NCI-H1417 (cell line): ENCODE measurements at places on chromosomes 11 and 22.

DNA sequence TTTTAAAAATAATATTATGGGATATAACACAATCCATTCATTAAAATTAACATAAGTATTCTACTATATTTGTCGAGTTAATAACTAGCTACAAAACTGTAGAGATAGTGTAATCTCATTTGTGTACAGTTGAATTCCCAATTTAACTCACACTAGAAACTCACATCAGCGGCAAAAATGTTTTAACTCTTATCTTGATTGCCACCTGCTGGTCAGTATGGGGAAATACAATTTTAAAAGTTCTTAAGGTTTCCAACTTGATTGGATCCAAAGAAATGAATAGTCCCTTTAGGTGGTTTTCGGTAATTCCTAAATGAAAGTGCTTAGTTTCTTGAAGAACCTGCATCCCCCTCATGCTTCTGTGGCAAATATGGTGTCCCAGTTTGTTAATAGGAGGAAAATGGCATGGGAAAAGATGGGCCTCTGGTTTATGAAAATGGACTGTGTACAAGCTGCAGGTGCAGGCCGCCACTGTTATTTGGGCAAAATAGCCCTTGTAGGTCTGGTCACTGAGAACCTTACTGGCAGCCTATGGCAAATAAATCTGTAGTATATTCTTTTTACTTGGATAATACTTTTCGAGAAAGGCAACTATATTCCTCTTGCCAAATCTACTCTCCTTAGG lies 33.7 kb upstream of the SLC17A6 start:
- peak; percentile 15 for DNase-seq

DNA sequence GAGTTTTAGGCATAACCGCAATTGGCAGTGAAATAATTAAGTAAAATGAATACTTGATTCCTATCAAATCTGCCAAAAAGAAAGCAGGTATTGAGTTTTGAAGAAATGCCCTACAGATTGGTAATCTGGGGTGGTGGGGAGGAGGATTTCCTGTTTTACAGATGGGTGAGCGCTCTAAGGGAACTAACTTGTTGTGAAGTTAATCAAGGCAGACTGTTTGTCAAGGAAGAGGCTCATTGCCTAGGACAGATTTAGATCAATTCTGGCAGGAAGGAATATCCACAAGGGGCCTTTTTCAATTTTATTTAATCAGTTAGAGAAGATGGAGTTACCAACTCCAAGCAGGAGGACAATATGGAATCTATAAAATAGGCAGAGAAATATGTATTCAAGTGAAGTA lies 271.5 kb upstream of the CCDC90B start:
- DNase-seq = no peak

DNA sequence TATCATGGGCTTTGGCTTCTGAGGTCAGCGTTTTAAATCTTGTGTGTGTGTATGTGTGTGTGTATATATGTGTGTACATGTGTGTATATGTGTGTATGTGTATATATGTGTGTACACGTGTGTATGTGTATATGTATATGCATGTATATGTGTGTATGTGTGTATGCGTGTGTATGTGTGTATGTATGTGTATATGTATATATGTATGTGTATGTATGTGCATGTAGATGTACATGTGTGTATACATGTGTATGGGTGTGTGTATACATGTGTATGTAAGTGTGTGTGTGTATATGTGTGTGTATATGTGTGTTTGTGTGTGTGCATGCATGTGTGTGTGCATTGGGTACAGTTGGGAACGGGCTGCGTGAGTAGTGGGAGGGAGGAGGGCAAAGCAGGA lies 123.0 kb downstream of the ST3GAL4 start:
- DNase-seq = no peak

DNA sequence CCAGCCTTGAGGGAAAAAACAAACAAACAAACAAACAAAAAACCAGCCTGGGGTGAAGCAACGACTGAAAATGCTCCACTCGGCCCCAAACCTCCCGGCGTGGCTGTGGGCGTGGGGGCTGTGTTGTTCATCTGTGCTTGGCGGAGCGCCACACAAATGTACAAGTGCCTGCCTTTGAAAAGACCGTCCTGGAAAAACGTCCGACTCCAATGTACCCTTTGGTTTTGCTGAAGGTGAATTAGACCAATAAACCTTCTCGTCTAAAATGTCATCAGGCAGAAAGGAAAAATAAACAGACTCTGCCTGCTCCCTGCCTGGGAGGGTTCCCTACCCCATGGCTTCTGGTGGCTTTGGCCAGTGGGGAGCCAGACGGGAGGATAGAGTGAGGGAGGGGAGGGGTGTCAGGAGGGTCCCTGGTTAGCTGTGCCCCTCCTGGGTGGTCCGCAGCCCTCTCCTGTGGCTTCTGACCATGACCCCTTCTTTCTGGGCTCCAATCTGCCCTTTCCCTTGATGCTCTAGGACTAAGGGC lies 93.9 kb downstream of the TRMU start:
- no peak for DNase-seq

GRCh38 chr22:49630448-49630946 lies 197.2 kb downstream of the BRD1 start:
- DNase-seq = no peak

DNA sequence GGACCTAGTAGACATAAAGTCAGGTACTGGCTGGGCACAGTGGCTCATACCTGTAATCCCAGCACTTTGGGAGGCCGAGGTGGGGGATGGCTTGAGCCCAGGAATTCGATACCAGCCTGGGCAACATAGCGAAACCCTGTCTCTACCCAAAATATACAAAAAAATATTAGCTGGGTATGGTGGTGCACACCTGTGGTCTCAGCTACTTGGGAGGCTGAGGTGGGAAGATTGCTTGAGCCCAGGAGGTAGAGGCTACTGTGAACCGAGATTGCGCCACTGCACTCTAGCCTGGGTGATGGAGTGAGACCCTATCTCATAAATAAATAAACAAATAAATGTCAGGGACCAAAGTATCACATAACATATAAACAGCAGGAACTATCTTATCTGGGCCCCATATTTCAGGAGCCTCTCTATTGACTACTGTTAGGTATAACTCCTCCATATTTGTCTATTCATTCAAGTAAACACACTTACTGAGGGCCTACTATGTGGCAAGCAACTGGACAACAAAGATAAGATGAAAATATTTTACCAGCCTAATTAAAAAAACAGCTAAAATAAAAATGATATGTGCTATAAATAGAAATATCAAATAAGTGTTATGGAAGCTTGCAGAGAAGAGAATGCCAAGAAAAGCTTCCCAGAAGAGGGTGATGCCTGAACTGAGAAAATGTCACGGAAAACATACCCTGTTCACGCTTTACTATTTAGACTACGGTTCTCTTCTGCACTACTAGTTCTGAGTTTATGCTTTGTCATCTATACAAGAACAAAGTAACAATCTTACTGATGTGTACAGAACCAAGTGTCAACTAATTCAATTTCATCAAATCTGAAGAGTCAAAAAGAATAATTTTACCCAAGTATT lies 2.0 kb downstream of the NUP98 start:
- DNase-seq = no peak

DNA sequence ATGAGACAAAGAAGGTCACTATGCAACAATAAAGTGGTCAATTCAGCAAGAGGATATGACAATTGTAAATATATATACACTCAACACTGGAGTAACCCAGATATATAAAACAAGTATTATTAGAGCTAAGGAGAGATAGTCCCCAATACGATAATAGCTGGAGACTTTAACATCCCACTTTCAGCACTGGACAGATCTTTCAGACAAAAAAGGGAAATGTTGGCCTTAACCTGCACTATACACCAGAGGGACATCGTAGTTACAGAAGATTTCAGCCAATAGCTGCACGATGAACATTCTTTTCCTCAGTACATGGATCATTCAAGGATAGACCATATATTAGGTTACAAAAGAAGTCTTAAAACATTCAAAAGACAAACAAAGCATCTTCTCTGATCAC lies 29.9 kb downstream of the PIWIL3 start:
- DNase-seq = no peak

- DNase-seq = no peak
Observed at GRCh38 chr11:6544921-6545850, 48.1 kb downstream of the DNHD1 start.

DNA sequence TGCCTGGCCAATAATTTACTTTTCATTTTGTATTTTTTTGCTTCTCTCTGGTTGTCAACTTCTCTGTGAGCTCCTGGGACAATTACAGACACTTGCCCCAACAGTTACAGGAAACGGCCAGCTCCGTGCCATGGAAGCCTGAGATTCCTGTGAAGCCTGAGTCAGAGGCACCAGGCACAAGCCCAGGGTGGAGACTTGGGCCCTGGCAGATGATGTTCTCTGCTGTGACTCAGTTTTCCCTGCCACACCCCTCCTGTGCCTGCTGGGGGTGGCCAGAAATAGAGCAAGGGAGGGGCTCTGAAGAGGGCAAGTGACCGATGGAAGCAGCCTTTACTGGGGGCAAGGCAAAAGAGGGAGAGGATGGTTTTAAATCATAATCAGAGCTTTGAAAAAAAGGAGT lies 4.9 kb downstream of the ATP5MGL start:
- DNase-seq = no peak

GRCh38 chr11:76659672-76660532 lies 10.6 kb downstream of the LRRC32 start:
- DNase-seq = no peak

GRCh38 chr22:31830721-31831070 lies 76.9 kb downstream of the DEPDC5 start:
- no peak for DNase-seq

DNA sequence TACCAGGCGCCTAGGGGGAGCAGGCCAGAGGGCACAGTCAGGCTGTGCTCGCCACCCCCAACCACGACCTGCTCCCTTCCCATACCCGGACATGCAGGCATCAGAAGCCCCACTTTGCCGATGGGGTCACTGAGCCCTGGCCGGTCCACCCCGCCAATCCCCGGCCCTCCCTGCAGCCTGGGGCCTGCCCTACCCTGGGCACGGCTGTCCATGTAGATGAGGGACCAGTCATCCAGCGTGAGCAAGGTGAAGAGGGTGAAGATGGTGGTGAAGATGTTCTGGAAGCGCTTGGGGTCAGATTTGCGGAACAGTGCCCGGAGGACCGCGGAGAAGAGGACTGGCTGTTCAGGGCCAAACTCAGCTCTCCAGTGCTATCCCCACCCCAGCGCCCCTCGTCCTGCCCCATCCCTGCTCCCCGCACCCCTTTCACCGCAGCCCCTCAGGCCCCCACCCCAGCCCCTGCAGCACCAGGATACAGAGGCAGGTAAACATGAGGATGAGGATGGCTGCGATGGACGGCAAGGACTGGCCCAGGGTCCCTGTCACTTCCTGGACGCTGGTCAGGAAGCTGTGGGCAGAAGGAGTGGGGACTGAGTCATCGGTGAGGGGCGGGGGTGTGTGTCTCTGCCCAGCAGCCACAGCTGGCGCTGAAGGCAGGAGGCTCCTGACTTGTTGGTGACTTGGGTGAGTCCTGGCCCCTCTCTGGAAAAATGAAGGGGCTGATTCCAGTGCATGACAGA lies 5.5 kb downstream of the CATSPER1 start:
- no peak for DNase-seq

- no peak for DNase-seq
Observed at GRCh38 chr22:41919357-41920224, 4.7 kb upstream of the SHISA8 start.

- DNase-seq = no peak
Observed at GRCh38 chr11:117002639-117003299, 95.5 kb downstream of the SIK3 start.

- no peak for DNase-seq
Observed at GRCh38 chr11:72363112-72363511, 71.2 kb downstream of the CLPB start.

GRCh38 chr11:79708319-79708932 lies 267.6 kb upstream of the TENM4 start:
- DNase-seq = peak; percentile 55

GRCh38 chr22:41891407-41891806 lies 23.5 kb downstream of the SHISA8 start:
- DNase-seq = no peak

- DNase-seq = no peak
Observed at GRCh38 chr22:39256186-39256552, 11.4 kb upstream of the PDGFB start.
